ENCODE measurements at places on chromosomes 5 and 9.

DNA sequence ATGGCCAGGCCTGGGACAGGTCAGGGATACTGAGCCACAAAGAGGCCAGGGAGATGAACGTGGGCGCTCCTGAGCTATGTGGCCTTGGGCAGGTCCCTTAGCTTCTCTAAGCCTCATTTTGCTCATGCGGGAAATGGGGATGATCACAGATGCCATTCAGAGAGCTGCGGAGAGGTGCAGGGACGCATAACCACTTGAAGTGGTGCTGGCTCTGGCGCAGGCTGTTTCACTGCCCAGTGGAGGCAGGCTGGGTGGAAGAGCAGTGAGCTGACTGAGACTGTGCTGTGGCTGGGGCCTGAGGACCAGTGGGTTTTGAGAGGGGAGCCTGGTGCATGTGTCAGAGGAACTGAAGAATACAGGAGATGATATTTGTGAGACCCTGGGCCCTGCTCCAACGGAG, 18.4 kb downstream of the CXXC5 start:
- DNase-seq: no peak

- DNase-seq: no peak
These were observed 246.3 kb upstream of the TLE4 start for GRCh38 chr9:79325501-79325900.

DNA sequence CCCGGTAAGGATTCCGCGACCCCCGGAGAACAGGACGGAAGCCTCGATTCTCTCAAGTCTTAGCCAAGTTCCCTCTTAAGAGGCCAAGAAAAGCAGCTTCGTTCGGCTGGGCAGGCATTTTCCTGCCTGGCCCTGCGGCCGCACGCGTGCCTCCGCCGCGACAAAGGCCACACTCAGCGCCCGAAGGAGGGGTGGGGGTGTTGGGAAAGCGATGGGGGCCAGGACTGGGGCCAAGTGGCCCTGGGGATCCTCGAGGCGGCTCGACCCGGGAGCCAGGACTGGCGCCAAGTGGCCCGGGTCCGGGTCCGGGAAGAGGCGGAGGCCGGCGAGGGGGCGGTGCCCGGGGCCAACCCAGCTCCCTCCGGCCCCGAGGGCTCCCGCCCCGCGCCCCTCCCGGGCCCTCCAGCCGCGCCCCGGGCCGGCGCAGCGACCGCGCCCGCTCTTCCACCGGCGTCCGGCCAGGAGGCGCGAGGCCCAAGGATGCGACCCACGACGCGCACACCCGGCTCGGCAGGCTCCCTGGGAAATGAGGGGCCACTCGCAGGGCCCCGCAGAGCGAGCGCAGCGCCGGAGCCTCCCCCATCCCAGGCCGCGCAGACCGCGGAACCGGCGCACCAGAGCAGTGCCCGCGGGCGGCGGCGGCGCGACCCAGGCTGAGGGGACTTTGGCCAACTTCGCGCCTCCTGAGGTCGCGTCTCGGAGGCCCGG, 756 bp downstream of the VAV2 start:
- no peak for DNase-seq

DNA sequence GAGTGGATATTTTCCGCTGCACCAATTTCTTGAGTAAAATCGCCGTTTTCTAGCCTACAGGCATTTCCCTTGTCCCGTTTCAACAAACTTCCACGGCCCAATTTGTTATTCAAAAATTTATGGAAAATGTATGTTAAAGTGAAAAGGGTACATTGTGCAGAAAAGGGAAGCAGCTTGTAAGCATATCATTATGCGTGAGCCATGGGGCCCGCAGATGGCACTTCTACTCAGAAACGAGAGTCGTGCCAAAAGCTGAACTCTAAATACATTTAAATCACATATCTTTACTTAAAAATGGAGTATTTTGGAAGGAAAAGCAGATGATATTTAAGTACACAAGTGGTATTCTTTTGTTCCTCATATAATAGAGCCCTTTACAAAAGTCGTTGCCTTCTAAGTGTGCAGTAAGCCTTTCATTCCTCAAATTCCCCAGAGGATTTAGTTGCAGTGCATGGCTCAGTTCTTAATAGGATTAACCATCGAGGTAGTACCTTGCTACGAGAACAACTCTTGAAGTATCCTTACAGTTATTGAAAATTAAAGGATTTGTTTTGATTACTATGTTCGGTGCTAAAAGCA, 1227.2 kb upstream of the WWC1 start:
- no peak for DNase-seq

DNA sequence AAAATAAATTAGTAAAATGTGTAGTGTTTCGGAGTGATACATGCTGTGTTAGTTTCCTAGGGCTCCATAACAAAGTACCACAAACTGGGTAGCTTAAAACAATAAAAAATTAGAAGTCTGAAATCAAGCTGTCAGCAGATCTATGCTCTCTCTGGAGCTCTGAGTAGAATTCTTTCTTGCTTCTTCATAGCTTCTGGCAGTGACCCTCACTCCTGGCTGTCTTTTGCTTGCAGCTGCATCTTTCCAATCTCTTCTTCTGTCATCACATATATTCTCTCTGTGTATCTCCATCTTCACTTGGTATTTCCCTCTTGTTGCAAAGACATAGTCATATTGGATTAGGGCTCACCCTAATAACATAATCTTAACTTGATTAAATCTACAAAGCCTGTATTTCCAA, 37.6 kb upstream of the PLCXD3 start:
- no peak for DNase-seq

DNA sequence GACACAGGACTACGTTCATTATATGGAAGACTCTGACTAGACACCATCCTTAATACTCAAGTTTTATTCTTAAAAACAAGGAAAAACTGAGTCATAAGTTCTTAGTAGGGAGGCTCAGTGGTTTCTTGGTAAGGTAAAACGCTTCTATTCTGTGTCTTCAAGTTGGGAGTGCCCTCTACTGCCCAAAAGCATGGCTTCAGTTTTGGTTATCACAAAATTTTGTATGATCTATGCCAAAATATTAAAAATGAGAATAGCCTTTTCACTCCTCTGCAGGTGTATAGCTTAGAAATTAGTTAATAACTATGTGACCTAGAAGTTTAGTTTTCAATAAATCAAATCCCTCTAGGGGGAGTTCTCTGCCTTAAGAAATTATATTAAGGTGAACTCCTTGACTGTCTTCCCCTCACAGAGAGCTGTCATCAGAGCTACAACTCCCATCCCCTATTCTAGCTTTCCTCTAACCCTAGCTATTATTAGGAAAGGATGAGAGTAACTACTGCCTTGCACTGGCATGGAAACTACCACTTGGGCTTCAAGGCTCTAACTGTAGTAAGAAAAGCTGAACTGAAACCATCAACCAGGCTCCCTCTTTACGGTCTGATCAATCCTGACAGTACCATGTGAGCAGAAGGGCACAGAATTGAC, 189.7 kb downstream of the GNAQ start:
- DNase-seq: no peak
